Keratinocyte (primary cell): ENCODE measurements at places on chromosomes 5 and 9.

- DNase-seq, result peak; percentile 57
These were observed 11.1 kb upstream of the MLANA start for GRCh38 chr9:5879419-5880181.

DNA sequence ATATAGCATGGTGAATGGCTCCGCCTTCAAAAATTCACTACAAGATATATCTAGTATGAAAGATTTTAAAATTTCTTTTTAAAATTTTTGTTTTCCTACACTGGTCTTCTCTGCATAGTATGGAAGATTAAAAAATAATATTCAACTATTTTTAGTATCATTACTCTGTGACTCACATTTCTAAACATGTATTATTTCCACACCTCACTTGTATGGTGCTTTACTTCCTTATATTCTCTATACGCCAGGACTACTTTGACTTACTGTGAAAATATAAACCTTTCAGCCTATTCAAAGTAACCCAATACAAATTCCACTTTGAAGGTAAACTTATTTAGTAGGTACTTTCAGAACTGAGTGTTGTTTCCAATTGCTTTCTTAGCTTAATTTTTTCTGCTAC, 26.8 kb upstream of the TXNDC8 start:
- no peak for DNase-seq

GRCh38 chr5:10199692-10200091, 50.0 kb downstream of the ATPSCKMT start:
- no peak for DNase-seq

DNA sequence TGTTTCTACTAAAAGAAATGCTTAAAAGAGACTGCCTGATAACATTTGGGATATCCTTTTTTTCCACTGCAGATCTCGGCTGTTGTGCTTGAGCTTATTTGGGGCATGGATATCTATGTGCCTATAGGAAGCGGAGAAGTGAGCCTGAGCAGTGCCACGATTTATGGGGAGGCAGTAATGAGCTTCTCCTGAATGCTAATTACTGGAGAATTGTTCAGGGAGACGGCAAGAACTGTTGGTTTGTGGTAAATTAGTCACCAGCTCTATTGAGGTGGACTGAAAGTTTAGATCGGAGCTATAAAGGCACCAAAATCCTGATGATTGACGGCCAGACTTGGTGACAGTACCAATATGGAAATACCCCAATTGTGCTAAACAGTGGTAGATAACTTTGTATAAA, 186.5 kb downstream of the ARHGEF28 start:
- no peak for DNase-seq

- peak; percentile 28 for DNase-seq
These were observed 122.8 kb downstream of the CAMK4 start for GRCh38 chr5:111347021-111347420.

DNA sequence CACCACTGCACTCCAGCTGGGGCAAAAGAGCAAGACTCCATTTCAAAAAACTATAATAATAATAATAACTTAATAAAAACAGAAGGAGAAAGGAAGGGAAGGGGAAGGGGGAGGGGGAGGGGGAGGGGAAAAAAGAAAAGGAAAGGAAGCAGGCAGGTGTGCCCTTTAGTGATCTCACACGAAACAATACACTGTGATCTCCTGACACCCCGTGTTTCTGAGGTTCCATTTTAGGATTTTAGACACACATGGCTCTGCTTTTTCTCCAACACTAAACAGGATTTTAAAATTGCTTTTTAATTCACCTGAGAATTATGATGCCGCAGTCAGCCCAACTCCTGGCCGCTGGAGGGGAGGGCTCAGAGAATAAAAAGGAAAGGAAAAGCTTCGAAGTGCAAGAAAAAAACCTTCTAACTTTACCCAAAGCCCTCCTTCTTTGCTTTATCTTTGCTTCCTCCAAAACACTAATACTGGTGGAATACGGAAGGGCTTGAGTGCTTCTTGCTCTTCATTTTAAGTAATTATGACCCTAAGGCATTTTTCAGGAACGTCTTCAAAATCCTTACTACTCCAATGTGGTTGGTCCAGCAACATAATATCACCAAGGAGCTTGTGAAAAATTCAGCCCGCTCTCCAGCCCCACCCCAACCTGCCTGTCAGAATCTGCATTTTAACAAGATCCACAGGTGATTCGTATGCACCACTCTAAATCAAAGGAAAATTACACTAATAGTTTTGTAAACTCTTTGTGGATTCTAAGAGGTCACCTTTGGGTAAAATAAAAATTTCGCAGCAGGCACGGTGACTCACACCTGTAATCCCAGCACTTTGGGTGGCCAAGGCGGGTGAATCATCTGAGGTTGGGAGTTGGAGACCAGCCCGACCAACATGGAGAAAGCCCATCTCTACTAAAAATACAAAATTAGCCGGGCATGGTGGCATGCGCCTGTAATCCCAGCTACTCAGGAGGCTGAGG, 66.0 kb downstream of the MYO10 start:
- DNase-seq, result peak; percentile 7

GRCh38 chr9:138052635-138053320, 175.2 kb downstream of the CACNA1B start:
- no peak for DNase-seq

GRCh38 chr9:136968333-136969127, 8.8 kb upstream of the PTGDS start:
- no peak for DNase-seq

DNA sequence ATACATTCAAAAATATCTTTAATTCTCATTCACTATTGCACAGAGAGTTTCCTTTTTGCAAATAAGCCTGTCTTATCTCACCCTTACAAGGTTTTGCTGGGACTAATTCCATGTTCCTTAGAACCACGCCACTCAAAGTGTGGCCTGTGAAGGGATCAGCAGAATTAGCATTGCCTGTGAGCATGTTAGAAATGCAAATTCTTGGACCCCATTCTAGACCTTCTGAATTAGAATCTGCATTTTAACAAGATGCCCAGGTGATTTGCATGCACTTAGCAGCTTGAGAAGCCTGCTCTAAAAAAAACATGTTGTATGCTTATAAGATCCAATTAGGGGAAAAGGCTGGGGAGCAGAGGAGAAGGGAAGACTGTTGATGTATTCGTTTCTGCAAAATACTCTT, 460.0 kb downstream of the NTRK2 start:
- DNase-seq, result no peak

GRCh38 chr9:136961279-136962065, 9.4 kb downstream of the LCN12 start:
- DNase-seq, result no peak

DNA sequence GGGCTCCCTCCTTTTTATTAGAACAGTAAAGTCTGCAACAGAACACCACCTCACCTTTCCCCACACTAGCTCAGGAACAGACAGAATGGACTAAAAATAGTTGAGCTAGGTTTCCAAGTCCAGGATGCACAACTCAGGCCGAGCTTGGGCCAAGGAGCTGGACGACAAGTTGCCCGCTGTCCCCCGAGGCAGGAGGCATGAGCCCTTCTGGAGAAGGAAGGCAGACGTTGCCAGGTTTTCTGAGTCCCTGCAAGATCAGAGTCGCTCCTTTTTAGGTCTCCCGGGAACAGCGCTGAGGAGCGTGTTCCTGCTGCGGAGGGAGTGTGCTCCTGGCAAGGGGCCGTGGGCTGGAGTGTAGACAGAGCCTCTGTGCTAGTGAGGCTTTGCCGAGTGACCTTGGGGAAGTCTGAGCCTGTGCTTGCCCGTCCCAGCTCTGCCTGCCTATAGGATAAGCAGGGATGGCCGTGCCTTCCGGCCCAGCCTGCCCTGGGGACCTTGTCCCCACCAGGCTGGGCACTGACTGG, 121.6 kb downstream of the WNK2 start:
- DNase-seq, result no peak

DNA sequence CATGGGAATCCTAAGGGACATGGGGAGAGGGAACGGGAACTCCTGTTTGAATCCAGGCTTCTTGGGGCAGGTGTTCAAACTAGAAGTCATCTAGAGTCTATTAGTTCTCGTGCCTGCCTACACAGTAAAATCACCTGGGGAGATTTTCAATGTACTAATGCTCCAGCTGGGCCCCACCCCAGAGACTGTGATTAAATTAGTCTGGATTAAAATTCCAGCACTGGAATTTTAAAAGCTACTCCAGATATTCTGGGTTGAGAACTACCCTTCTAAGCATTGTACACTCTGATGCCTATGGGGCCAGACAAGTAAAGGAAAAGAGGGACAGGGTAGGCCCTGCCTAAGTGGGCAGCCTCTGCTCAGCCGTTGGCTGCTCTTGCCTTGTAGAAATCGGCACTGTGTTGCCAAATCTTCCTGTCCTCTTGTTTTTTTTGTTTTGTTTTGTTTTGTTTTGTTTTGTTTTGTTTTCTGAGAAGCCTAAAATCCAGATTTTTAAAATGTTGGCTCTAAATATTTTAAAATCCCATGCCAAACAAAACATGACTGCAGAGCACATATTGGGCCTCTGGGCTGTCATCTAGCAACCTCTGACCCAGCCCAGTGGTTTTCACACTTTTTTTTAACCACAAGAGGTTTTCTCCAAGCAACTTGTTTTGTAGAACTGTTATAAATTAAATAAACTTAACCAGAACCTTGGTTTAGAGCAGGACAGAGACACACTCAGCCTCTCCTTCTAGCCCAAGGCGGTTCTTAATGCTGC, 29.0 kb downstream of the ADRB2 start:
- DNase-seq, result no peak

GRCh38 chr5:73722231-73722630, 96.2 kb downstream of the ARHGEF28 start:
- no peak for DNase-seq

DNA sequence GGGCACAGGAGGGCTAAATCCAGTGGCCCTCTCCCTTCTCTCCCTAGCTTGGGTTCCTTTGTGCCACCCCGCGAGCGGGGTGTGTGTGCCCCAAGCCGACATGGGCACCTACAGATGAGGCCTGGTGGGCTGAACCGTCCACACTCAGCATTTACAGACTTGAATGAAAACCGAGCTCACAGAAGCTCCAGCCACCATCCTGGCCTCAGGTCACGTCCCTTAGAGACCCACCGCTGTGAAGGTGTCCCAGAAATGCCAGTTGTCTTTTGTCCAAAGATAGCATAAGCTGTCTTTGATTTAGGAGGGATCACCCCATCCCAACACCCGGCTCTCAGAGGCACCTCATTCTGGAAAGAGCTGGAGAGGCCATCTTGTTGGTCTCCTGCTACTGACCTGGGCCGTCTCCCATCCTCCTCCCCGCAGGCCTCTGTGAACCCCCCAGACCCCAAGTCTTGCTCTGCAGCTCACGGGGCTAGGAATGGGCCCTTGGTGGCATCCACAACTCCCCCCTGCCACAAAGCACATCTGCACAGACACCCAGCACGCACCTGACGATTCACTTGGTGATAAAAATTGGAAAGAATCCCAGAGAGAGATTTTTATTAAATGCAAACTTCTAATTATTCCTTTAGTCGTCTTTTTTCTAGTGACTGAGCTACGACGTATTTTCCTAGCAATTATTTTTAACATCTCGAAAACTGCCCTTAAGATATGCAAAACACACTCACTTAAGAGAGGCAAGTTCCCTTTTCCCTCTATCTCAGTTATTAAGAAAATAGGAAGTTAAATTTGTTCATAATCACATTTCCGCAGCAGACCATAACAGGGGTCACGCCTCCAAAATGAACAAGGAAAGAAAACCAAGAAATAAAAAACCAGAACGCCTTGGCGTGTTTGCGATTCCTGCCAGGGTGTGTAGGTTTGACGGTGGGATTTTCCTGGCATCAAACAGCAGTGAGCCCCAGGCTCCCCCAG, 80.5 kb upstream of the LMX1B start:
- no peak for DNase-seq

DNA sequence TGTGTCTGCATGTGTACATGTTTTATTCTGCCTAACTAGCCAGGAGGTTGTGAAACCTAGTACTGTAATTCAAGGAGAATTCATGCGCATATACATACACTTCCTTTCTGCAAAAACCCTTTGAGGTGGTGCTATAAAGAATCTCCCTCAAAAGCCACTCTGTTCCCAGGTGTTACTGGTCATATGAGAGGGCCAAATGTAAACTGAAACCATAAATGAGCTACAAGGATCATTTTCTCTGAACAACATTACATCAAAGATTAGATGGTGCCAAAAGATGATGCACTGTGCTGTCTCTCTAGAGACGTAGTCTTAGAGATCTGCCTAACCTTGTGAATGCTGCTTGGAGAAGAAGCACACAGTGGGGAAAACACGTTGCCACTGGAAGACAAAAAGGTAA, 15.7 kb downstream of the NREP start:
- DNase-seq, result no peak

GRCh38 chr5:27158775-27159174, 120.4 kb upstream of the CDH9 start:
- DNase-seq, result no peak

DNA sequence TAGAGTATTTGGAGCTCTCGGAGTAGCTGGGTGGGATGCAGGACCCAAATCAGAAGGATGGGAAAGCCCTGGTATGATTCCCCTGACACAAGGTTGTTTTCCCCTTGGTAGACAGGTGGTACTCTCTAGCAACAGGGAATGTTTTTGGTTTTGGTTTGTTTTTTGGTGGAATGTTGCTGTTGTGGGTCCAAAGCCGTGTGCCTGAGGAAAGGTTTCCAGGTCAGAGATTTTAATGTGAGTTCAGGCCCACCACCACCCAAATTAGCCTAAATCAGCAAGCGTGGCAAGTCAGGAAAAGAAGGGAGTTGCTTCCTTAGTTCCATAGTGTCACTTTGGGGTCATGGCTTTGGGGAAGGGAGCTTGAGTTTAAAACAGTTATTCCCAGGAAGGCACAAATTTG, 385.5 kb downstream of the RAB3C start:
- no peak for DNase-seq

- no peak for DNase-seq
These were observed 1.4 kb upstream of the SPAAR start for GRCh38 chr9:35907711-35908503.

GRCh38 chr5:143501310-143502044, 98.0 kb upstream of the NR3C1 start:
- DNase-seq, result no peak

GRCh38 chr9:85114799-85115198, 445.3 kb downstream of the NTRK2 start:
- DNase-seq, result peak; percentile 48

- DNase-seq, result peak; percentile 58
These were observed 154.3 kb downstream of the C5orf15 start for GRCh38 chr5:133814152-133814551.

GRCh38 chr5:10747678-10748622, 13.1 kb downstream of the DAP start:
- no peak for DNase-seq

DNA sequence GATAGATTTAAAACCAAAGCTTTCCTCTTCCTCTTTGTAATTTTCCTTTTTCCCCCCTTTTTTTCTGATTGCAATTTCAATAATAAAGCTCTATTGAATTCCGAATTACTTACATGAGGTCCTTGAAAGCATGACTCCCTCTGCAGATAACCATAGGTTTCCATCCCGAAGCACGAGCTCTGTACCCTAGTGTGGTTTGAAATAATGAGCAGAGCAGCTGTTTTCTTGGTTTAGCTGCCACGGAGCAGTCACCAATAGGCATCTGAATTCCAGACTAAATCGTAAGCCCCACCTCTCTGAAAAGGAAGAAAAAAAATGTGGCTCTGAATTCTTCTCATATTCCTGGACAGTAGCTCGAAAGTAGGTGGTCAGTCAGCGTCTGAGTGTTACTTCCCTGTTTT, 18.5 kb upstream of the GNE start:
- DNase-seq, result no peak
